NCI-H2081 treated with DMSO at 0.1 percent for 48 hours (cell line): ENCODE measurements at places on chromosomes 11 and 22.
A peak's percentile ranks its signal among the peaks of the same experiment; 100 is the strongest.

DNA sequence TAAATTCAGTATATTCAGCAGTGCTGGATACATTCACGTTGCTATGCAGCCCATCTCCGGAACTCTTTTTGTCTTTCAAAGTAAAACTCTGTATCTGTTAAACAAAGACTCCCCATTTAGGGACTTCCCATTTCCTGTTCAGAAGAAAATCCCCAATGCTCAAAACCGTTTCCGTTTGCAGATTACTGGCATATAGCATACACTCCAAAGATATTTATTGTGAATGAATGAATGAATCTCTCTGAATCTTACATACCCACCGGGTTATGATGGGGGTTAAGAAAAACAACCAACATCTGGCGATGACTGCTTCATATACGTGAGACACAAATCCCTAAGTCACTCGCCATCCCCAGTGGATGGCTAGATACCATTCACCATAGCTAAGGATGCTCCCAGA, 1.6 kb downstream of the THY1 start:
- no peak for DNase-seq

DNA sequence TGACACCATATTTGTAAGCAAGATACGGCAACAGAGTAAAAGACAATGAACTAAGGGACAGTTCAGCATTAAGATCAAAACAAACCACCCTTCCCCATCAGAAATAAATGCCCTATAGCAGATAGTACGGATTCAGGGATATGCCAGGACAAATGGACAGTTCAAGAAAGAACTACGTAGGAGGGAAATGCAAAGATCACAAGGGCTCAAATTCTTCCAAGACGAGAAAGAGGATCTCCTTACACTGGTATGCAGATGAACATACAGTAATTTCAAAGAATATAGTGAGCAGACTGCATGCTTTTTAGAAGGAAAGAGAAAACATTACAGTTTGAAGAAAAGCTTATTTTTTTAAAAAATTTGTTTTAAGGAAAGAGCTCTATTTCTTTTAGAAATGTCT, 124.7 kb upstream of the APOA1 start:
- DNase-seq, result no peak

- DNase-seq, result no peak
Observed at GRCh38 chr11:118238929-118239328, 13.2 kb downstream of the MPZL3 start.

GRCh38 chr22:40803321-40803720, 15.8 kb downstream of the SLC25A17 start:
- no peak for DNase-seq

GRCh38 chr11:61792310-61793082, at the start of the genes FEN1 and TMEM258:
FEN1 (plus strand) TSS chr11:61792911; CDS start chr11:61795362, 2,451 bp downstream.
TMEM258 (minus strand) TSS chr11:61792599; CDS start chr11:61792558, 41 bp downstream.
- DNase-seq, result peak; percentile 88

DNA sequence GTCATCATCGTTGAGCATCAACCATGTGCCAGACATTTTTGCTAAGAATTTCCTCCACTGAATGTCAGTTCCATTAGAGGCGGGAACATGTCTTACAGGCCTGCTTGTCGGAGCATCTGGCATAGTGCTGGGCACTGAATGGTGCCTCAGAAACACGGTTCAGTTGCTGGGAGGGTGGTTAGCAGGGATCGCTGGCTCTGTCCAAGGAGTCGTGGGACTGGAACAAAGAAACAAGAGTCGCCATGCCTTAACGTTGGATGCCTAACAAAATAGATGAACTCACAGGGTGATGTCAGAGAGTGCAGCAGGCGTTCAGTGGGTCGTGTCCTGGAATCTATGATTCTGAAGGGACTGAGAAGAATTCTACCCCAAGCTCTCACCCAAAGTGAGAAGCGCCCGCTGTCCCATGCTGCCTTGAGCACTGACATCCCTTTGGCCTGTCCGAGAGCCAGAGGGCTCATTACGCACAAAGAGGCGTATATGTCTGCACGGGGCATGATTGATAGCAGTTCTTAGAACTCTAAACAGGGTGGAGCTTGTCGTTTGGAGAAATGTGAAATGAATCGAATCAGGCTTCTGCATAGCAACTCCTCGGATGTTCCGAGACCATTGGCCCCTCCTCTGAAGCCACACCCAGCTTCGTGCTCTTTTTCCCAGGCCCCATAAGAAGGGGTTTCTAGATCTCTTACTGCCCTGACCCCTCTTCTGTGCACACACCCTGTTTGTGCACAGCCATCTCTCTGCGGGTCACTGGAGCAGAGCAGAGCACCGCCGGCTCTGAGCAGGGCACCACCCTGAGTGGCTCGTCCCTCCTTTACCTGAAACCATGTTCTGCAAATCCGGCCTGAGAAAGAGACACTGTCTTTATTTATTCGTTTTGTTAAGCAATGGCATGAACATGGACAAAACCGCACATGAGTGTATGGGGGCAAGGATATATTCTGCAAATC, 113.1 kb upstream of the B3GAT1 start:
- no peak for DNase-seq

GRCh38 chr11:70324376-70325115, 54.1 kb downstream of the PPFIA1 start:
- no peak for DNase-seq

DNA sequence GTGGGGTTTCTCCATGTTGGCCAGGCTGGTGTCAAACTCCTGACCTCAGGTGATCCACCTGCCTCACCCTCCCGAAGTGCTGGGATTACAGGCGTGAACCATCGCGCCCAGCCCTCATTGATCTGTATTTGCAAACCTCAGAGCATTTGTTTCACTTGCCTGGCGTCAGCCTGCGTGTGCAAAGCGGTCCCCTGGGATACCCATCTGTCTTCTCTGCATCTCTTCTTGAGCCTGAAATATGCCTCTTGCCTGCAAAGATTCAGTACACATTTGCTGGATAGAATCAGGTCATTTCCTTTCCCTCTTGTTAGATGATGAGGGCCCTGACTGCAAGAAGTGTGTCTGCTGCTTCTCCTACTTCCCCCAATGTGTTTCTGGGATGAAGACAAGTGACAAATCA, 1291.0 kb downstream of the TBC1D22A start:
- no peak for DNase-seq

- no peak for DNase-seq
Observed at GRCh38 chr11:125872138-125872491, 15.4 kb upstream of the HYLS1 start.

GRCh38 chr11:30914143-30914762, 328.1 kb upstream of the MPPED2 start:
- DNase-seq, result peak; percentile 37

GRCh38 chr11:35631891-35632290, 13.6 kb downstream of the FJX1 start:
- DNase-seq, result no peak

DNA sequence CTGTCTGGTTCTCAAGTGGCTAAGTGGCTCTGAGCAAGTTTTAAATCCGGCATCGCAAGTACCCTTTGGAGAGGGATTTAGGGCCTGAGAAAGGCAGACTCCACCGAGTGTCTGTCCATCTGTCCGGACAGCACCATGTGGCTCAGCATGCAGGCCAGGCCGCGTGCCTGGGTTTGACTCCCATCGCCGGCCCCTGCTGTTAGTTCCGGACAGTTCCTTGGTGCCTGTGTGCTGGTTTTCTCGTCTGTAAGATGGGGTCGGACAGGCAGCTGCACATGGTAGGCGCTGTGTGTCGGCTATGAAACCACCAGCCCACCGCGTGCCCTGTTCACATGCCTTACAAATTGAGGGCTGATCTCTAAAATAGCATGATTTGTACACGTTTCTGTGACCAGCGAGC, 31.0 kb downstream of the NUP50 start:
- DNase-seq, result no peak

DNA sequence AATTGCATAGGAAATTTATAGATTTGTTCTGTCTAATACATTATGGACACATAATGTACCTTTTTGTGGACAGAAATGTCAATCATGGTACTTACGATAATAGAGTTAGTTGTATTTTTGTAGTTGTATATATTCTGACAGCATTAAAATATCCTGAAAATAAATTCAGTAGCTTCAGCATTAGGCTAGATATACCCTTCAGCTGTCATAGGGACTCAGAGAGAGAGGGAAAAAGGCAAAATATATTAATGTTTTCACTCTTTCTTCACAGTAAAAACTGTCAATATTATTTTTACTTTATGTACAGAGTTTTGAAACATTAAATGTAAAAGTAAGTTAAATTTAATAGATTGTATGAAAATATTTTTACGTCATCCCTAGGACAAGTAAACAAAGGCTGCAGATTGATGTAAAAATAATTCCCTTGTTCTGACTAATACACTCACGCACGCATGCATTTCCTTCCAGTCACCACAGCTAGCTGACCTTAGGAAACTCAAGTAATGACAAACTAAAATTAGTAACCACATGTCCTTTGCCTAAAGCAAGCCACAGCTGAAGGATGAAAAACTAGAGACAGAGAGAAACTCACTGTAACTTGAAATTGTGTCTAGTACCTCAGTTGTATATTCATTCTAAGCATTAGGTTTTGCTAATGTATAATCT, 104.7 kb upstream of the CARD18 start:
- no peak for DNase-seq

DNA sequence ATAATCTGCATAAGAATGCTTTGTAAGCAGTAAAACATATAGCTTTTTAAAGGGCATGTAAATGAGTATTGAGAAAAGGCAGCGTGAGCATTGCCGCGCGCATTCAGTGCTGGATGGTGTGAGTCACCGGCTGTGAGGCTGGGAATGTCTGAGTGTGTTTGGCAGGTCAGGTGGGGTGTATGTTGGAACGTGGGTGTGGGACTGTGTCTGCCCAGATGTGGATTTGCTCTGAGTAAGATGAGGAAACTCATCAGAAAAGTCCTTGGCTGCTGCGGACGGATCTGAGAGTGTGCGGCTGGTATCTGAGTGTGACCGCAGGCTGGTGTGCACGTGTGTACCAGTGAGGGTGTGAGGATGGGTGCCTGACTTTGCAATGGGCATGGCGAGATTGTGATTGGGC, 66.2 kb upstream of the NECTIN1 start:
- no peak for DNase-seq

- no peak for DNase-seq
Observed at GRCh38 chr22:23012081-23012622, 58.2 kb upstream of the GNAZ start.

DNA sequence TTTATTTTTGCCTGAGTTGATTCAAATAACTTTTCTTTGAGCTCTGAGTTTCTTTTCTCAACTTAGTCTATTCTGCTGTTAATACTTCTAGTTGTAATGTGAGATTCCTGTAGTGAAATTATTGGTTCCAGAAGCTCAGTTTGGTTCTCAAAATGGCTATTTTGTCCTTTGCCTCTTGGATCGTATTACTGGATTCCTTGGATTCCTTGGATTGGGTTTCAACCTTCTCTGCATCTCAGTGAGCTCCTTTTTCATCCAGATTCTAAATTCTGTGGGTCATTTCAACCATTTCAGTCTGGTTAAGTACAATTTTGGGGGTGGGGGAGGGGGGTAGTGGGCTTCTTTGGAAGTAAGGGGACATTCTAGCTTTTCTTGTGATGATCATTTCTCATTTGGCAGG, 341.1 kb upstream of the CNTN5 start:
- no peak for DNase-seq

- no peak for DNase-seq
Observed at GRCh38 chr11:32884023-32884422, 8.6 kb upstream of the QSER1 start.

DNA sequence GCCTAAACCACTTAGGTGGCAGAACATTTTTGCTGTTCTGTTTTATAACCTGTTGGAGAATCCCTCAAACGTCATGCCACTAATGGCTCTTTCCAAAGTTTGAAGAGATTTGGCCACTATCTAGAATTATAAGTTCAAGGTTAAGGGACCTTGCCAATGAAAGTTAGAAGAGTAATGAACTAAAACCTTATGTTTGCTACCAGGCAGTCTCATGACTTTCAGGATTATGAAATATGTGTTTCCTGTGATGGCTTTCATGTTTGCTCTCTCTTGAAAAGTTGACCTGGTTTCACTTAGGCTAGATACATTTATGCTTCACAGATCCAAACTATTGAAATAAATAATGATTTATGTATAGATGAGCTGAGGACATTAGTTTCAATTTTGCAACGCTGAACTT, 340.0 kb downstream of the LRRC4C start:
- no peak for DNase-seq

DNA sequence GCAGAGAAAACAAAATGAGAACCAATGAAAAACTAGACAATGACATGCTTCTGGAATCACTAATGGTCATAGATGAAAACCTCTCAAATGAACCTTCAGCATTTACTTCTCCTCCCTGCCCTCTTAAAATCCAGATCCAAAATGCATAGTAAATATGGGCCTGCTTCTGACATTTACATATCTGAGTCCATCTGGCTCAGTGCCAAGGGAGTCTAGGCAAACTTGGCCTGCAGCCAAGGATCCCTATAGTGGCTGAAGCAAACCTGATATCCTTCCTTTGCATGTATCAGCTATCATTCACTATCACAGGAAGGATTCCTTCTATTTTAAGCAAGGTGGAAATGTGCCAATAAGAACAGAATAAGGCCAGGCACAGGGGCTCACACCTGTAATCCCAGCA, 104.8 kb downstream of the C11orf58 start:
- DNase-seq, result peak; percentile 61

DNA sequence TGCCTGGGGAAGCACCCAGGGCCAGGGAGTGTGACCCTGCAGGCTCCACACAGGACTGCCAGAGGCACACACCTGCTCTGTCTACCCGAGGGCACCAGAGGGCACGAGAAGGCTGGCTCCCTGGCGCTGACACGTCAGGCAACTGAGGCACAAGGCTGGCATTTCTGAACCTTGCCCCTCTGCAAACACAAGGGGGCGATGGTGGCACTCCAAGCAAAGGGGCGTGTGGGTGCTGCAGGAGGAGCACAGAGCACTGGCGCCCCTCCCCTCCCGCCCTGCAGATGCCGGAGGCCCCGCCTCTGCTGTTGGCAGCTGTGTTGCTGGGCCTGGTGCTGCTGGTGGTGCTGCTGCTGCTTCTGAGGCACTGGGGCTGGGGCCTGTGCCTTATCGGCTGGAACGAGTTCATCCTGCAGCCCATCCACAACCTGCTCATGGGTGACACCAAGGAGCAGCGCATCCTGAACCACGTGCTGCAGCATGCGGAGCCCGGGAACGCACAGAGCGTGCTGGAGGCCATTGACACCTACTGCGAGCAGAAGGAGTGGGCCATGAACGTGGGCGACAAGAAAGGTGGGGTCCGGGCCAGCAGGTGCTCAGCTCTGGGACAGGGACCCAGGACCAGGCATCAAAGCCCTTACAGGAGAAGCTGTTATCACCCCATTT, 20.8 kb upstream of the TXNRD2 start:
- no peak for DNase-seq

GRCh38 chr22:24209687-24210086, 28.4 kb downstream of the SUSD2 start:
- no peak for DNase-seq

GRCh38 chr11:75430714-75431532, 2.1 kb downstream of the KLHL35 start:
- no peak for DNase-seq

- DNase-seq, result no peak
Observed at GRCh38 chr11:74232311-74232950, 61.3 kb downstream of the PPME1 start.

DNA sequence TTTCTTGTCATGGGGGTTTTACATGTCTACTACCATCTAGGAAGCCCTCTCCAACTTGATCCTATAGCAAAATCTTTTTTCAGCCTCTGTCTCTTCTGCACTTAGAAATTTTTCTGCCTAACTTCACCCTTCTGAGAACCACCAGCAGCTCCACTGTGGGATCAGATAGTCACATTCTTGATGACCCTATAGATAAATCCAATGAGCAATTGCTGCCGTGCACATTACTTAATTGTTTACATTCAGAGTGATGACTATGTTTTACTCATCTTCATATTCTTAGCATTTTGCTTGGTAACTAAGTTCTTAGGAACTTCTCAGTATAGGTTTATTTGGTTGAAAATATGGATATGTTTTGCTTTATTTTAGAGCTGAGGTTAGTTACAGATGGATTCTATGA, 12.4 kb upstream of the ETS1 start:
- DNase-seq, result no peak
